ENCODE measurements at places on chromosomes 2 and 18.

GRCh38 chr18:79863161-79864005, 65.6 kb downstream of the KCNG2 start:
- no peak for DNase-seq

DNA sequence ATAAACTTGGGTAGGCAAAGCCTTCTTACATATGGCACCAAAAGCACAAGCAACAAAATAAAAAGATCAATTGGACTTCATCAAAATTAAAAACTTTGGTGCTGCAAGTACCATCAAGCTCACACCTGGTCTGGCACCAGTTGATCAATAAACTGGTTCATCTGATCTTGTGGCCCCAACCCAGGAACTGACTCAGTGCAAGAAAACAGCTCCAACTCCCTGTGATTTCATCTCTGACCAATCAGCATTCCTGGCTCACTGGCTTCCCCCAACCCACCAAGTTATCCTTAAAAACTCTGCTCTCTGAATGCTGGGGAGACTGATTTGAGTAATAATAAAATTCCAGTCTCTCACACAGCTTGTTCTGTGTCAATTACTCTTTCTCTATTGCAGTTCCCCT, 8.4 kb downstream of the EPG5 start:
- no peak for DNase-seq

DNA sequence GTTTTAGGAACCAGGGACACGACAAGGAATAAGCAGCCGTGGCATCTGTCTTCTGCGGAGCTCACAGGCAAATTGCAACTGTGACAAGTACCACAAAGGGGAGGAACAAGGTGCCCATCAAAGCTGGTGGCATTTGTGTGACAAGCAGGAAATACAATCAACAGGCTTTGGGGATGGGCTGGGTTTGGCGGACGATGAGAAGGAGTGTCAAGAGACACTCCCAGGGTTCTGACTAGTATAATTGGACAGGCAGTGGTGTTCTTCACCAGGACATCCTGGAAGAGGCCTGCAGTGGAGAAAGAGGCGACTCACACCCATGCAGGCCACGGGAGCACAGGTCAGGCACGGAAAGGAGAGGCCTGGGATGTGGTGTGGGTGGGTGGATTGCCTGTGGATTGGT, 14.2 kb upstream of the SPATA3 start:
- DNase-seq: no peak

DNA sequence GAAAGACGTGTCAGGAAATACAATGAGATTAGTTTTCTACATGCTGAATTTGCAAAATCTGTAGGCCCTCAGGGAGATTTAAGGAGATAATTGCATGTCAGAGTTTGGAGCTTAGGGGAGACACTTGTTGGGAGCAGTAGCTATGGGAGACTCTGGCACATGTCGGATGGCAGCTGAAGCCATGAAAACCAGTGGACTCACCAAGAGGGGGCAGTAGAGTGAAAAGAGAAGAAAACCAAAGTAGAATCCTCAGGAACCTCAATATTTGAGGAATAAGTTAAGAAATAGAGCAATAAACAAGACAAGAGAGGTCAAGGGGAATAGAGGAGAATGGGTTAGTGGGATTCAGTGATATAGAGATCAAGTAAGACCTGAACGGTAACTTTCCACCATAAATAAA, 24.8 kb downstream of the RUFY4 start:
- DNase-seq: no peak

GRCh38 chr2:206204710-206205109, 45.0 kb downstream of the EEF1B2 start:
- DNase-seq: no peak

- DNase-seq: no peak
Observed at GRCh38 chr2:205750797-205751196, 68.5 kb downstream of the NRP2 start.

DNA sequence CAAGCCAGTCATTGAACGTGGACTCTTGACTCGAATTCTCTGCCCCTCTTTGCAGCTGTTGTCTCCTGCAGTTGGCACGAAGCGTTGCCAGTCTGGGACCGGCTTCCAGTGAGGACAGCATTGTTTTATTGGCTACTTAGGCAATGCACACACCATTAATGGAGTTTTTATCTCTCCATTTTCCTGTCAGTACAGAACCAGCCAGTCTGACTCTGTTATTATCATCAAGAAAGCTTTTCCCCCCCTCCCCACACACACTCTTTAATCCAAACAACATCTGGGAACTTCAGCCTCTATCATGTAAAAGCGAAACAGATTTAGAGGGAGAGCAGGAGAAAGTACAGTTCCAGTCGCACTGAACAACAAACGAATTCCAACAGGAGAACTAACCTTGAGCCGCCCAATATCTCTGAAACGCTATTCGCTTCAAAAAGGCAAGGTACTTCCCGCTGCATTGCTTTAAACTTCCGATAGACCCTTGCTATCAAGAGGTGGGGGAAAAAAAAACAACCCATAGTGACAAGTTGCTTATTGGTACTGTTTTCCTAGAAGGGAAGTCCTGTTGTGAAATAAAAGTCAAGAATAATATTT, 38.2 kb downstream of the ACVR1 start:
- no peak for DNase-seq
